ENCODE measurements at places on chromosomes 4 and X.

- no peak for DNase-seq
These were observed 96.2 kb upstream of the PABPC4L start for GRCh38 chr4:134297765-134298164.

DNA sequence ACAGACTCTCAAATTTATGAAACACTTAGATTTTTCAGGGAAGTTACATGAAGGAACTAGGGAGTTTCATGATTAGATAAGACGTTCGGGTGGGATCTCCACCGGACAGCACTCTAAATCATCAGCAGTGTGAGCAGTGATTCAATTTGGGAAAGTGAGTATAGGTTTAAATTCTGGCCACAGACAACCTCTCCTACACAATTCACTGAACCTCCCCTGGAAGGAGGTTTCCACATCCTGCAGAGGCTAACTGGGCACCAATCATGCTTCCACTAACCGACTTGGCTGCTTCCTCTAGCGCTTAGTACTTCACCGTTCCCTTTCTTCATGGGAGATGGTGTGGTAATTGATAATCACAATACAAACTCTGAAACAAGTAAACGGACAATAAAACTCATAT, 5.6 kb downstream of the CXCL9 start:
- no peak for DNase-seq

DNA sequence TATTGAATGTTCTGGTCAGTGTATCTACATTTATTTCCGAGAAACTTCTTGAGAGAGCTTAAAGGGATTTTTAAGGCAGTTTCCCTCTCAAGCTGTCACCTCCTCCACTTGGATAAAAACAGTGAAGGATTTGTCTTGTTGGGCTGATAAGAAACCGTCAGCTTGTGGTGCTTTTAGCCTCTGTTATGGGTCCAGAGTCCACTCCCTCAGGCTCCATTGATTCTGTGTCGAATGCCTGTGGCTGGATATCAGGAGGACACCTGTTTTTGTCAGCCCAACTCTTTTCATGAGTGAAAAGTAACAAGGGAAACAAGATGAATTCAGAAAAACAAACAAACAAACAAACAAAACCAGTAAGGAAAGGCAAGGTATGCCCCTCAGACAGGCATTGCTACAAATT, 12.4 kb downstream of the CLCN4 start:
- DNase-seq = no peak

- DNase-seq = no peak
These were observed 167.8 kb upstream of the NAP1L5 start for GRCh38 chr4:88865466-88865865.
